ENCODE measurements at places on chromosomes 11 and 22.

DNA sequence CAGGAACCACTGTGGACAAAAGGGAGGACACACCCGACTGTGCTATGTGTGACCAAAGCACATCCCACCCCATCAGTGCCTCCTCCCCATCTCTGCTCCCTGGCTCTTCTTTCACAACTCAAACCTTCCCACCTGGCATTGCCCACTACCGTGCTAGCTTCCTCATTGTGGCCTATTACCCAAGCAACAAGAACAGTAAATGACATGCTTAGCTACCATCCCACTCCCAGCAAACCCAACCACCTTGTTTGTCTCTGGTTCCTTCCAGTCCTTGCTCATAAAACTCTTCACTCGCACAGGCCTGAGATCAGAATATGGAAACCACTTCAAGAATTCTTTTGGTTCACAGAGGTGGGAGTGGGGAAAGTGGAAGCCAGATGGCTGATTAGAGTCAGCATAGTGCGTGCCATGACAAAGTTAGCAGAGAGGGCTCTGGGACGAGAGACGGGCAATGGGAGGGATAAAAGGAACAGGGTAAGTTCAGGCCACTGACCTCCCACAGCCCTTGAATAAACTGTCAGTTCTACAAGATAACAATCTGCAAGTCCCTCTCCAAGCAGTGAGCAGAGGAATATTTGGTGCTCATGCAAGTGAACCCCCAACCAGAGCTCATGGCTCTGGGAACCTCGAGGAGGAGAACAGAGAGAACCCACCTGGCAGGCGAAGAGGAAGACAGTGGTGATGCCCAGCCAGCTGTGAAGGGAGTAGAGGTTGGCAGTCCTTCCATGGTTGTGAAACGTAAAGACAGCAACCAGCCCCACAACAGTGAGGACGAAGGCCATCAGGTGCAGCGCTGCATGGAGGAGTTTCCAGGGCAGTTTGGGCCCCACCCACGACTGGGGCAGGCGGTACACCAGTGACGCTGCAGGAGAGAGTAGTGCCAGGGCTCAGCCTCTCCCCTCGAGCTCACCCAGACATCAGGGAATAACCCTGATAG, 8.3 kb downstream of the CYB561A3 start:
- no peak for DNase-seq

- DNase-seq, result no peak
These were observed 106.4 kb downstream of the NECTIN1 start for GRCh38 chr11:119622454-119623143.

GRCh38 chr11:100810146-100810545, 123.1 kb downstream of the ARHGAP42 start:
- DNase-seq, result no peak

- no peak for DNase-seq
These were observed 22.1 kb downstream of the FAM76B start for GRCh38 chr11:95767498-95767897.

- DNase-seq, result no peak
These were observed 20.2 kb upstream of the CALCB start for GRCh38 chr11:15053191-15053685.

- no peak for DNase-seq
These were observed 11.9 kb upstream of the PPFIBP2 start for GRCh38 chr11:7501894-7502293.

DNA sequence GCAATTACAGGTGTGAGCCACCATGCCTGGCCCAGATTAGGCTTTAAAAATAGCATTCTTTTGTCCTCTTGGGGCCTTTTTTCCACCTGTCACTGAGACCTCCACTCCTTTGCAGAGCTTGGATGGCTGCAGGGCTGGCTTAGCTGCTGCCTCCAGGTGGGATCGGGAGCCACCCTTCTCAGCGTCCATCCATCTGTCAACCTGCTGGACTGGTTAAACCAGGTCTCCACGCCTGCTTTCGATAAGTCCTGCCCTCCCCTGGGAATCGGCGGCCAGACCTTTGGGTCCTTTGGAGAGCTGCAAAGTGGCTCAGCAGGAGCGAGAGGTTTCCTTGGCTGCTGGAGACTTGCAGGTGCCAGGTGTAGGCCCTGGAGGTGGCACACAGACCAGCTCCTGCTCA, 23.4 kb upstream of the GRAMD4 start:
- DNase-seq, result no peak

- no peak for DNase-seq
These were observed 186.2 kb downstream of the SPON1 start for GRCh38 chr11:14148653-14149273.

DNA sequence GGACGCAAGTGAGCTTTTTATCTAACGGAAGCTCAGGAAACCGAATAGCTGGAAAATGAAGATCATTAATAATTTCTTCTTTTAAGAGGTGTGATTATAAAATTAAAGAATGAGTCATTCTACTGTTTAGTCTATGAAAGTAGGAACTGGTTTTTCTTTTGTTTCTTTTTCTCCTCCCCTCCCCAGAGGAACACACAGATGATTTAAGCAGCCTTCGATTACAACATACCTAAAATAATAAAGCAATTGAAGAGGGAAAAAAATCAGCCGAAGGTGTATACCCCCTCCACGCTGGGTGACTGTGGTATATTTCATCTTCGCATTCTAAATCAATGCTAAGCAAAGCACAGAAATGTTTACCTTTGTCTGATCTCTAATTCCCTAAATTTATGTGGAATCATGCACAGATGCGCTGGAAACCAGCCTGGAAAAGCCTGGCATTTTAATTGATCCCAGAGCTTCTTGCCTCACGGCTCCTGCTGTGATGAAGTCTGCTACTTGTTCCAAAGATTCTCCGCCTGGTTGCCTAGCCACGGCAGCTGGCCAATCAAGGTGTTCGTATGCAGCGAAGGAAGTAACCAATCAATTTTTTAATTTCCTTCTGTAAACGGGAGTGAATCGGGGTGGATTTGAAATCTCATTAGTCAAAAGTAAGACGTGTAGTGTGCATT, 133.9 kb downstream of the FANCF start:
- no peak for DNase-seq

- no peak for DNase-seq
These were observed 22.4 kb downstream of the C22orf23 start for GRCh38 chr22:37930952-37931440.

DNA sequence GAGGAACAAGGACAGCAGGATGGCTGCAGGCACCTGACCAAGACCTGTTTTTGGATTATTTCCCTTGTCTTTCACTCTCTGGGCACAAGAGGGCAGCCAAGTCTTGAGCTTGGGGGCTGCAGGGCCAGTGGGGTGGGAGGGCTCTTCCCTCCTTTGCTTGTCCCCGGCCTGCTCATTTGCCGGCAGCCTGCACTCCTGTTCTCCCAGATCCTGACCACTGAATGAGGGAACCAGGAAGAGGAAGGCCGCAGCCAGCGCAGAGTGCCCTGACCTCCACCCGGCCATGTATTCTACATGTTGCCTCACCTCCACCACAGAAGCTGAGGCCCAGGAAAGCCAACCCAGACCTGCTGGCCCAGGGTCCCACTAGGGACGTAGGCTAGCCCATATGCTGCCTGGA, 15.5 kb upstream of the NNMT start:
- DNase-seq, result no peak

DNA sequence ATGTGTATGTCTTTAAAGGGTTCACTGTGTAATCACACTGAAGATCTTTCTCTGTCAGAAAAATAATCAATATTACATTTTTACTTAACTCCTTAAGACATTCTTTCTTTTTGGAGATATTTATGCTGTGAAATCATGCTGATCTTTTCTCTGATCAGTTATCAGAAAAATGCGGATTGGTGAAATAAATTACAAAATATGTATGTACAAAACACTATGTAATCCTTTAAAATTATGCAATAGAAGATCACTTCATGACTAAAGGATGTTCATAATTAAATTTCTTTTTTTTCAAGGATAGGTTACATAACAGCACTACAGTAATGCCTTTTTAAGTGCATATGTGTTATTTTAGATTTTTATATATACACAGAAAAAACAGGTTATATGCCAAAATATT, 24.7 kb downstream of the BTBD10 start:
- no peak for DNase-seq

GRCh38 chr11:57571606-57572005, 4.1 kb upstream of the UBE2L6 start:
- DNase-seq, result no peak

GRCh38 chr22:25666308-25666707, 75.7 kb upstream of the MYO18B start:
- no peak for DNase-seq

DNA sequence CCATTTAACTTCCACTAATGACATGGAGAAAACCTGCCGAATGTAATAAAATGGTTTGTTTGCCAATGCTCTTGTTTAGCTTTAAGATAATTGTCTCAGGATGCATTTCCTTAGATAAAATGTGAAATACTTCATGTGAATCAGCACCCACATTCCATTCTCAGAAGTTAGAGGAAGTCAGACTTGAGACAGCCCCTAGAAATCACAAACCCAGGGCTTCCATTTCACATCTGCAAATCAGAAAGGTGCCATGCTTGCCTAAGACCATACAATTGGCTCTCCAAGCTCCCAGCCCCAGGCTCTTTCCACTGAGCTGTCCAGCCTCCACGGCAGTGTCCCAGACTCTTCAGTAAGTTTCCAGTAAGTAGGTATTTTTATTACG, 35.6 kb upstream of the ADORA2A start:
- DNase-seq, result no peak

DNA sequence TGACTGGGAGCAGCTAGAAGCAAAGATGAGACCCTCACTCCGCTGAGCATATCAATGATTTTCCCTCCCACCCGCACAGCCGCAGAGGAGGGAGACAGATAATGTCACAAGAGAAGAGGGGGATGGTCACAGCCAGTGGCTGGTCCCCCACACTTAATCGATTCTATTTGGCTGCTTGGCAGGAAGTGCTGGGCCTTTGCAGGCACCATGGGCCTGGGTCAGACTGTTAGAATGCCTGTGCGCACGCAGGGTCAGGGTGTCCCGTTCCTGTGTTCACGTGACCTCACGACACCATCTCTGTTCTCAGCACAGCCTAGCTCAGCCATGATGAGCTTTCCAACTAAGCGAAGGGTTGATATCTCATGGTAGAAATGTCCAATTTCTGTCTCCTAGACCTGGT, 107.0 kb downstream of the MYO18B start:
- no peak for DNase-seq

DNA sequence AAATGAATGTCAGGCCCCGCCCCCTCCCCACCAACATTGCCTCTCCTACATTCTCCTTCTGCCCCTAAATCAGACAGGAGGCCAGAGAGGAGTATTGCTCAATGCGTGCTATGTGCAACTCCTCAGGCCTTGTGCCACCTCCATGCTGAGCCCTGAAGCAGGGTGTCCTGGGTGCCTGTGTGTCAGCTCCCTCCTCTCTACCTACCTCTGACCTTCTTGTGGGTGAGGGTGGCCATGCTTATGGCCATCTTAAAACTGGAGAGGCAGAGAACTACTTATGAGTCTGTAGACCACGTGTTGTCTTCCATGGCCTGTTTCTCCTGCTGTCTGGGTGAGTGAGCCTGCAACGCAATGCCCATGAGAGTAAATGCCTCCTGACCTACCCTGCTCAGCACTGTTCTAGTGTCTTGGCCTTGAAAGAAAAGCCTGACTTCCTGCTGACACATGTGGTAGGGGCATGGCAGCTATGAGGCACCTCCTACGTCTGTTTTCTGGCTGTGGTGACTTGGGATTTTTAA, 10.5 kb downstream of the MCAM start:
- no peak for DNase-seq

- DNase-seq, result no peak
These were observed 82.8 kb upstream of the HMGXB4 start for GRCh38 chr22:35174401-35175038.

DNA sequence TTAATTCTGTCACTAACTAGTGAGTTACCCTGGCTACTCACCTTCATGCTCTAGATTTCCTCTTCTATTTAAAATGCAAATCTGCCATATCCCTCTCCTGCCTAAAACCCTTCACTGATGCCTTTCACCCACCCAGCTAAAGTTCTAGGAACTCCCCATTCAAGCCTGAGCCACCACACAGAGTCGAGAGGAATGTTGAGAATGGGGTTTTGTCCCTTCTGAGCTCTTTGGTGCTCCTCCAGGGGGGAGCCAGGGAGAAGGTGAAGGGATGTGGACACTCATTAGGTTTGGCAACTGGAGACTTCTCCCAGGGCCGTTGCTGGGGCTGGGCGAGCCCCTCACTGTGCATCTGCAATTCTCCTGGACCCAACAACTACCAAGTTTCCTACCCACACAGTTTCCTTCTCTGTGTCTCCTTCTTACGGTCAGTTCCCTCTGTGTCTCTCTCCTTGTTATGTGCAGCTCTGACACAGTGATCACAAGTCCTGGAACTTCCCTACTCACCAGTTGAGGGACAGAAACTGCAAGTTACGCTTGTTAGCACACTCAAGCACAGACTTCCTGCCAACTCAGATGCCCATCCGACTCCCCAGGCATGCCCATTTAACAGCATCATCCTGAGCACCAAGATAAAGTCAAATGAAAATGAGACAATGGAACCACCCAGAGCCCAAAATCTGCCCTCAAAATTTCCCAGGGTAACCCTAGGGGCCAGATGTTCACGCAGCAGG, 6.5 kb upstream of the IL10RA start:
- no peak for DNase-seq

DNA sequence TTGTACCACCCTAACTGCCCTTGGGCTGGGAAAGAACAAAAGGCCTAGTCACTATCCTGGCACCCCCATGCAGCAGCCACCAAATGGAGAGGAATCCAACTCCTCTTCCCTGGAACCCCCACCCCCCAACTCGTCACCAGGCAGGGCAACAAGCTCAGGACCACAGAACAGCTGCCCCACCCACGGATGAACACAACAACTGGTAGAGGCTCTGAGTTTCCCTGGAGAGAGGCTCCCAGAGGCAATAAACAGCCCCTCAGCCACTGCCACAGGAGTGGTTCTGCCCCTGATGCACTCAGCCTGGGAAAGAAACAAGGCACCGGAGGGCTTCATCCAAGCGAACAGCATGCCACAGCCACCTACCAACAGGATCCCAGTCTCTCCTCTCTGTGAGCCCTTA, 778.4 kb upstream of the FAT3 start:
- DNase-seq, result no peak

GRCh38 chr11:83061883-83062282, 9.8 kb downstream of the RAB30 start:
- DNase-seq, result no peak

- DNase-seq, result no peak
These were observed 21.4 kb downstream of the KCNQ1OT1 start for GRCh38 chr11:2678396-2678795.

Measured in esophagus squamous epithelium (tissue), 5 donors.